ENCODE measurements at places on chromosomes 6 and 20.

- no peak for DNase-seq
Observed at GRCh38 chr6:75501756-75502155, 8.2 kb upstream of the FILIP1 start.

- no peak for DNase-seq
Observed at GRCh38 chr20:54200487-54201267, 7.2 kb upstream of the PFDN4 start.

GRCh38 chr20:16243470-16243869 lies 329.8 kb downstream of the KIF16B start:
- DNase-seq, result no peak

DNA sequence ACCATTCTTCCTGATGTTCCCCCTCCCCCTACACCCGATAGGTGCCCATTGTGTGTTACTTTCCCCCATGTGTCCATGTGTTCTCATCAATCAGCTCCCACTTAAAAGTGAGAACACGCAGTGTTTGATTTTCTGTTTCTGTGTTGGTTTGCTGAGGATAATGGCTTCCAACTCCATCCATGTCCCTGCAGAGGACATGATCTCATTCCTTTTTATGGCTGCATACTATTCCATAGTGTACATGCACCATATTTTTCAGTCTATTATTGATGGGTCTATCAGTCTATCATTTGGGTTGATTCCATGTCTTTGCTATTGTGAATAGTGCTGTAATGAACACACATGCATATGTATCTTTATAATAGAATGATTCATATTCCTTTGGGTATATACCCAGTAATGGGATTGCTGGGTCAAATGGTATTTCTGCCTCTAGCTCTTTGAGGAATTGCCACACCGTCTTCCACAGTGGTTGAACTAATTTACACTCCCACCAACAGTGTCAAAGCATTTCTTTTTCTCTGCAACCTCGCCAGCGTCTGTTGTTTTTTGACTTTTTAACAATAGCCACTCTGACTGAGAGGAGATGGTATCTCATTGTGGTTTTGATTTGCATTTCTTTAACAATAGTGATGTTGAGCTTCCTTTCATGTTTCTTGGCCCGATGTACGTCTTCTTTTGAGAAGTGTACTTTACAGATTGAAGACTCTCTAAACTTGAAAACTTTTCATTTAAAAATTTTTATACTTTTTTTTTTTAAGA lies 41.0 kb upstream of the GCNT2 start:
- DNase-seq, result no peak

DNA sequence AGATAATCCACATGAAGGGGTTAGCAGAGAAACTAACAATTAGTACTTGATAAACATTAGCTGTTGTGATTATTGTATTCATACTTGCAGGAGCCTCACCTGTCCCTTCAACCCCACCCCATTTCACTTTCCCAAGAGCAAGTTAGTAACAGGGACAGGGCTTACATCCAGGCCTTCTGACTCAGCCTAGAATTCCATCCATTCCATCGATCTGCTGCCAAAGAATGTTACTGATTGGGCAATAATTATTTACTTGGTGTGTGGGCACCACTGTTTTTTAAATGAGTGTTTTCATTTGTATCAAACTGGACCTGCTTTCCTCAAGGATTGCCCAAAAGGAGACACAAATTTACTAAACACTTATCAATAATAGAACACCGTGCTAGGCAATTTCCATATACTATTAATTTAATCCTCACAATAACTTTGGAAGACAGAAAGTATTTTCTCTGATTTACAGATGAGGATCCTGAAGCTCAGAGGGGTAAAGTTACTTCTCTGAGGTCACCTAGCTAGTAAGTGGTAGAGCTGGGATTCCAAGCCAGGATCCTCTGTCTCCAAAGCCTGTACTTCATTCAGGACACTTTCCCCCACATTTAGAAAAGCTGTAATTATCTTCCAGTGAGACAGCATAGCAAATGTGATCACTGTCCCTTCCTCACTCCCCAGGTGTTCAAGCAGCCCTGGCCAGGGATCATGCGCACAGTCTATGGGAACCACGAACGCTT lies 32.8 kb downstream of the GSS start:
- no peak for DNase-seq

DNA sequence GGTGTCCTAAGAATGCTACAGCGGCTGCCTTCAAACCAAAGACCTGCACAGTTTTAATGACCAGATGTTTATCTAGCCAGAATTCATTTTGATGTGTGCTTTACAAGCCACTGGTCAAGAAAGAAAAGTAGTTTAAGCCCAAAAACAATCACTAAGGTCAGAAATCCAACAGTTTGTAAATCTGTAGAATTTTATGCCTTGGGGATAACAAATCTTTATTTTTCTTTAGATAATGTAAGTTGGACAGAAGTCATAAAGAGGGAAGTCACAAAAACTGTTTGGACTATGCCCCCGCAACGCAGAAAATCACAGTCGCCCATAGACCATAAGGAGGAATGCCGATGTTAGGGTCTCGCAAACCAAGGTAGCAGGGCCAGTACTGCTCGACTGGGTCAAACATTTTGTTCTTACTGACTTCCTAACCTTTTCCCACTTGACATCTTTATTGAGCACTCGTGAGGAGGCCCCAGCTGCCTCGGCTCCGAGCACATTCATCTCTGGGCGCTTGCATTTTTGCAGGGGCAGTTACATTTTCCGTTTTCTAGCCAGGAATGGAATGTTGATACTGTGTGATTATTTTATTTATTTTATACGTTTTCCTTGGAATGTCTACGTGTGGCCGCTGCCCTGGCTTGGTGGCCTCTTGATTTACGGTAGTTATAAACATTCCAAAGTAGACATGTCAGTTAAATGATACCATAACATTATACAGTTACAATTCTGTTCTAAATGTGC lies 56.7 kb upstream of the APCDD1L start:
- no peak for DNase-seq

- no peak for DNase-seq
Observed at GRCh38 chr20:6886065-6886729, 118.7 kb downstream of the BMP2 start.

DNA sequence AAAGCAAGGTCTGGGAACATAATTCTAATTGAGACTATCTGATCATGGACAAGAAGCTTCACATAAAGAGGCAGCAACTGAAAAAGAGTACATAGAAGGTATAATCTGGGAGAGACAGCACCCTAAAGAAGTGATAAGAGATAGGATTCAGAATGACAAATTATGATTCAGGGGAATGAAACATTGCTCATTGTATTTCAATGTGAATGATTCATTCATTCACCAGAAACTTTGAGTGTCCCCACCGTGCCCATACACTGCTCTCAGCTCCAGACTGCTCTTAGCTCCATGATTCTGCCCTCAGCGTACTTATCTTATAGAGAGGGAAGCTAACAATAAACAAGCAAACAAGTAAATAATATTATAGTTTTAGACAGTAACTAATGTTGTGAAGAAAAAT lies 329.3 kb upstream of the IRAK1BP1 start:
- DNase-seq, result no peak

- DNase-seq, result no peak
Observed at GRCh38 chr20:21338291-21338690, 35.2 kb downstream of the XRN2 start.

DNA sequence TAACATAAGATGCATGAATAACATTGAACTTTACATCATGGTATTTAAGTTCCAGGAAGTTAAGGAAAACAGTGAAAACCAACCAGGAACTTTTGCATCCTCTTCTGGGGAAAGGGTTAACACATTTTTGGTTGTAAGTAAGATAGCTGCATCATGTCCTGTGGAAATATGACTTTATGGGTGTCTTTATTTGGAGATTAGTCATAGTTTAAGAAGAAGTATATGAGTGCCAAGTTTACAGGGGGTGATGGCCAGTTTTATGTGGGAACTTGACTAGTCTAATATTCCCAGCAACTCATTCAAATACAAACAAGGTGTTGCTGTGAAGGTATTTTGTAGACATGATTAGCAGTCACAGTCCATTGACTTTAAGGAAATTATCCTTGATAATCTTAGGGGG lies 78.0 kb downstream of the PDE10A start:
- no peak for DNase-seq

- DNase-seq, result no peak
Observed at GRCh38 chr6:102229271-102229670, 835.8 kb downstream of the GRIK2 start.

DNA sequence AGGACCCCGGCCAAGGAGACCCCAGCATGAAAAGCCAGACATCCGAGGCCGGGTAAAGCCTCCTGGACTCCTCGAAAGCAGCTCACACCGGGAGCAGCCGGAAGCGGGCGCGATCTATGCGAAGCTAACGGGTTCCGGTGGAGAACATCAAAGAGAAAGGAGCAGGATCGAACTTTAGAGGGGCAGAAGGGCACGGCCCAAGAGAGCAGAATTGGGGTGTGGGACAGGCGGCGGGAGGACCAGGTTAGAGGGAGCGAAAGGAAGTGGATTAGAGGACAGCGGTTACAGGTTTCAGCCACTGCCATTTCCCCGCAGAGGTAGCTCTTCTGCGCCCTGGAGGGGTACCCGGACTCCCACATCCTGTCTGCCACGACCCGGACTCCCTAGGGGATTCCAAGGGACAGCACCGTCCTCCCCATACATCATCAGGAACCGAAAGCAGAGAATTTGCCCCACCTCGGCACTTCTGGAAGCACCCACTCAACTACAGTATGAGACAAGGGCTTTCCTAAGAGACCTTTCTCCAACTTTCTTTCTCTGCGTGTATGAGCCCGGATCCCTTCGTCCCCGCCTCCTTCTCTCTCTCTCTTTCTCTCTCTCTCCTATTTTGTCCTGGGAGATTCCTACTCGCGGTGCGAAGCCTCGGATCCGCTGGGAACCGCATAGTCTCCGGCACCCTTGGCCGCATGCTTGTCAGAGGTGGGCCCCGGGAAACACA lies 507 bp upstream of the VGLL2 start:
- no peak for DNase-seq

DNA sequence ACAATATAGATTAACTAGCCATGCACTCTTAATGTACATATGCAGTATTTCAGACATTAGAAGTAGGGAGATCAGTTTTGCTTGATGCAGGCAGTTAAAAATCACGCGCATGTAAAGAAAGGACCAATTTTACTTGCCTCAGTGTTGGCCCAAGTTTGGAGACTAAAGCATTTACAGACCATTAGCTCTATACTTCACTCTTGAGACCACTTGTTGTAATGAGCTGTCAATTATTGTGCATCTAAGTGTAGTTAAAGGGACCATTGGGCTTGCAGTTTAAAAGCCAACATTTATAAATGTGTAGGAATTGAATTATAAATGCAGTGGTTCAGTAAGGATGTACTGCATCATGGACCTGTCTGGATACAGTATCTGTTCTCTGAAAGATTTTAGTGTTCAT lies 53.7 kb downstream of the PLCB4 start:
- no peak for DNase-seq

GRCh38 chr20:39264506-39265172 lies 302.5 kb downstream of the DHX35 start:
- peak; percentile 21 for DNase-seq

DNA sequence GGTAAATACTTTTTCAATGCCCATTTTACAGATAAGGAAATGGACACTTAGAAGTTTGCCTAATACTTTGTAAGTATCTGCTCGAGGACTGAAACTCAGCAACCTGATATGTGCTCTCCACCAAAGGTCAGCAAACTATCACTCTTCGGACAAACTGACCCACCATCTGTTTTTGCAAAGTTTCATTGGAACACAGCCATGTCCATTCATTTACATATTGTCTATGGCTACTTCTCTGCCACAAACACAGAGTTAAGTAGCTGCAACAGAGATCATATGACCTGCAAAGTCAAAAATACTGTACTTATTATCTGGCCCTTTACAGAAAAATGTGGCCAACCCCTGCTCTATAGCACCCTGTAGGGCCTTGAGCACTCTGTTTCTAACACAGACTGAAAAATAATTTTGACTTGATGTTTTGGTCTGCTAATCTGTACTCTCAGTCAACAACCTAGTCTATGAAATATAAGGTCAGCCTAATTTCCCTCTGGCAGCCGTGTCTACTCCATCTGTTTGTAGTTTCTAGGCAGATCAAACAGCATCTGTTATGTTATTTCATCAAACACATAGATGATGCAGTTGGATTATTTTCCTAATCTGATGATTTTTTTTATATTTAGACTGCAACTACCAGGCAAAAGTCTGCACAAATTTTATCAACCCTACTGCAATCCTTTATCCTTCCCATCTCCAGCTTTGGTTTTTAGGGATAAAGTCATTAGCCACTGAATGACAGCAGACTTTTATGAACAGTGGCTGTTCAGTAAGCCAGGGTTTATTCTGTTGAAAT lies 41.4 kb upstream of the BEND6 start:
- no peak for DNase-seq

- no peak for DNase-seq
Observed at GRCh38 chr6:20704325-20705025, 170.2 kb downstream of the CDKAL1 start.

DNA sequence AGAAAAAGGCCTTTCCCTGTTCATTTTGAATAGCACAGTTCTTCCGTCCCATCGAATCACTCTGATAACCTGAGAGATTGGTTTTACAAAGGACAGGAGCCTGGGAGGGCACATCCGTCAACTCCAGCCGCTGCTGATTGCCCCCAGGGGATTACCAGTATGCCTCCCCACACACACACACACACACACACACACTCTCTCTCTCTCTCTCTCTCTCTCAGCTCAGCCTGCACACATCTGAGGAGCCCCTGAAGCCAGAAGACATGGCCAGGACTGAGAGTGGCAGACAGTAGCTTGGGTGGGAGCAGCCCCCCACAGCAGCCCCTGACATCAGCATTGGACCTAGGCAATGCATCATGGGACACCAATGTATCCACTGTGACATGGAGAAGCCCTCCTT lies 13.2 kb upstream of the CDH4 start:
- no peak for DNase-seq

DNA sequence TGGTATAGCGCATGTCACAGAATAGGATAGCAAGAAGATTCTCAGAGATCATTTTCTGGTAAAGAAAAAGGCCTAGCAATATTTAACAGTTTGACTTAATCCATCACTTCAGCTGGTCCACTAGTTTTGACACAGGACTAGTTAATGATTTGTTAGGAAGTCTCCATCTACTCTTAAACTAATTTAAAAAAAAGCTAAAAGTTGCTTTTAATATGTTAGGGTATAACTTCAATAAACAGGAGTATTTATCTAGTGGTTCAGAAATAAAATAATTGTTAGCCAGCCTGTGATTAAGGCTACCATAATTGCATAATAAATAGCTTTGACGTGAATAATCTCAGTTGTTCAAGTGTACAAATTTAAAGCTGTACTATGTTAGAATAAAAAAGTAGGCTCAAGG lies 195.6 kb downstream of the FUT9 start:
- no peak for DNase-seq

Data from T-helper 9 cell (primary cell).